Activated T-helper 1 cell treated with anti-CD3 and anti-CD28 coated beads, Interleukin-2, amount 50 U/mL, for 16 hours (primary cell): ENCODE measurements at places on chromosomes 11 and 22.

DNA sequence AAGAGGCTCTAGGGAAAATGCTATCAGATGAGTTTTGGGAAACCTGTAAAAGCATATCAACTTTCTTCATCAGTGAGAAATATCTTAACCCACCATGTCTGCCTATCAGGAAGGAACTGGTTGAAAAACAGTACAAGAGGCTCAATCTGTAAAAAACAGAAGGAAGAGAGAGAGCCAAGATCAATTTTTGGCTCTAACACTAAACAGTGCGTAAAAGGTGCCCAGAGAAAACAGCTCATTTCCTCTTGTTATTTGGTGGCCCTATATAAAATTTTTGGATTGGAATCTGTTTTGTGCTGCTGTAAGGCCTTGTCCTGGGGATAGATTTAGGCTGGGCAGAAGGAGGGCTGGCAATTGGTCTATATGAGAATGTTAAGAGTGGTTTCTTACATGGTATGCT is 12.1 kb downstream of the MS4A2 start:
- DNase-seq = no peak

GRCh38 chr22:50678651-50679521 is 6.3 kb downstream of the SHANK3 start:
- no peak for DNase-seq

GRCh38 chr11:1310772-1311468 is 1.5 kb upstream of the TOLLIP start:
- DNase-seq = no peak

DNA sequence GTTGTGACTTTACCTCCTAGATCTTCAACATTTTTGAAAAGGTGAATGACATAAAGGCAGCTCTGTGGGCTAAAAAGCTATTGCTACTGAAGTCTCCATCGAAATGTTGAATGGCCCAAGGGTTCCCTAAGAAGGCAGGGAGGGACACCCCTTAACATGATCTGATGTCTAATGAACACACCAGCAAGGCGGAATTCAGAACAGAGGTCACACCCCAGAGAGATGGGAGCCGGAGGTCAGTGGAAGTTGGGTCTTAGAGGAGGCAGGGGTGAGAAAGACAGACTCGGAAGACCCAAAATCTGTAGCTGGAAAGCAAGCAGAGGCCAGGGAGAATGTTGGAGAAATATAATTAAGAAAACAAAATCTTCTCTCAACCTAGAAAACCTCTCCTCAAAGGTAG is 79.0 kb downstream of the TRIM29 start:
- no peak for DNase-seq

GRCh38 chr11:57361926-57362325 is 19.0 kb downstream of the PRG3 start:
- no peak for DNase-seq

DNA sequence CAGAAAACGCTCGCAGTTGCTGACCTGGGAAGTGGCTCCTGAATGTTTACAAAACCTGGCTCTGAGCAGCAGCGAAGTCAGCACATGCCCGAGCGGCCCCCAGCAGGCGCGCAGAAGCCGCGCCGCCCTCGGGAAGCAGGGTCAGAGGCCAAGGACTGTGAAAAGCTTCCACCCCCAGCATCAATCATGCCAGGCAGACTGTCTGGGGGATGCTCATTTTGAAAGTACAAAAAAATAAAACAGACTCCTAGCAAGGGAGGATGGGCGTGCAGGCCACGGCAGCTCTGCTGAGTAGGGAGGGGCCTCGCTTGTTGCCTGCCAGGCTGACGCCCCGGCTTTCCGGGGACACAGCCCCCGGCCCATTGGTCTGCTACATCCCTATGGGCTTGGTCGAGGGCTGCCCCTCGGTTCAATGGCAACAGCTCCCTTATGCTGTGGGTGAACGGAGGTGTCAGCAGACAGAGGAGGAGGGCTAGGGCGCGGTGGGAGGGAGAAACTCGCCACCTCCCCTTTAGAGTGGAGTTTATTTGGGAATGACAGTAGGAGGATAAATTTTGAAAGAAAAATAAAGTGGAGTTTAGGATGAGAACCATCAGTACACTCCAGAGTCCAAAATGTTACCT is 37.7 kb upstream of the GNB1L start:
- peak; percentile 31 for DNase-seq

DNA sequence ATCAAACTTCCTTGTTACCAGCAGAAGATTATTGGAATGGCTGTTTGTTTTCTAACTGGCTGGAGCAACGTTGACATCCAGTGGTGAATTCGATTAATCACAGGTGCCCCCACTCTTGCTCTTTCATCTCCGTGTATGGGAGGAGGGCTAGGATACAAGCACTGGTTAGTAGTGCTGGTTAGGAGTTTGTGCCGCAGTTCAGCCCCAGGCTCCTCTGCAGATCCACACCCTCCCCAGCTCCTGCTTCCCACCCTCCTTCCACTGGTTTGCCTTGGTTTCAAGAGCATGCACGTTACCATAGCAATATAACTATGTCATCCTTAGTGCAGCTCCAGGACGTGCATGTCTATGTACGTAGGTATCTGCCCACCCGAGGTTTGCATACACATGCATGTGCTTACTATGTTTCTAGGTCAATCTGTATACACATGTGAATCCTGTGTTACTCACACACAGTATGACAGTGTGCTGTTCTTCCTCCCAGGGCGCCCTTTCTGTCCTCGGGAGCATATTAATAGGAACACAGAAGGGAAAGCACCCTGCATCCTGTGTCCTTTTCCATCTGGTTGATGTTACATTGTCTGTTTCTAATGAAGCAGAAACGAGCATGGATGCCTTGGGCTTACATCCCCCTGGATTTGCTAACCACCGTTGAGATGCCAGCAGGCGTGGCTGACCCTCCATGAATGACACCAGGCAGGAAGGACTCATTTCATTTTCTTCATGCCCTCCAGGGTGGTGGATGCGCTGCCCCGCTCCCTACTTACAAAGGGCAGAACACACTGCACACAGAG is 539.3 kb downstream of the OPCML start:
- DNase-seq = no peak

DNA sequence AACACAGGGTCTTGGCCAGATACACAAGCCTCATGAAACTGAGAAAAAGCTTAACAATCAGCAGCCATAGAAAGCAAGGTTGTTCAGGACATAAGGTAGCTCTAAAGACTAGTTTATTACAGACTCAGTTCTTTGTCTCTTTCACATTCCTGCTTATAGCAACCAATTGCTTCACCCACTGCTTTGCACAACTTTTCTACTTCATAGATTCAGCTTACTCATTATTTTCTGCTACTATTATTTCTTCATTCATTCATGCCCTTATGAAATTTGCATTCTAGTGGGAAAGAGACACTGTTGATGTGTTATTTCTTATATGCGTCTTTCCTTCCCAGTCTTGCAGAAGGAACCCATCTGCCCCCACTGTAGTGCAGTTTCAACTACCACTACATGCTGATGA is 4.7 kb downstream of the CCDC34 start:
- DNase-seq = no peak

DNA sequence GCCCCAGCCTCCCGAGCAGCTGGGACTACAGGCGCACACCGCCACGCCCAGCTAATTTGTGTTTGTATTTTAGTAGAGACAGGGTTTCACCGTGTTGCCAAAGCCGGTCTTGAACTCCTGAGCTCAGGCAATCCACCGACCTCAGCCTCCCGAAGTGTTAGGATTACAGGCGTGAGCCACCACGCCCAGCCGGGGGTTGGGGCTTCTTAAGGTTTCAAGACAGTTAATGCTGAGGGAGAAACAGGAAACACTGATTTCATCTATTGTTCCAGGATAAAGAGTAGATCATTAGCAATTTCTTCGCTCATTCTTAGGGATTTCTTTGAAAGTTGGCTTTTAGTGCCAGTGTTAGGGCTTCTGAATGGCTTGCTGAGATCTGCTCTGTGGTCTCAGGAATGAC is 21.2 kb upstream of the CLMP start:
- no peak for DNase-seq

GRCh38 chr11:66080055-66080817 is 10.2 kb downstream of the PACS1 start:
- peak; percentile 49 for DNase-seq

DNA sequence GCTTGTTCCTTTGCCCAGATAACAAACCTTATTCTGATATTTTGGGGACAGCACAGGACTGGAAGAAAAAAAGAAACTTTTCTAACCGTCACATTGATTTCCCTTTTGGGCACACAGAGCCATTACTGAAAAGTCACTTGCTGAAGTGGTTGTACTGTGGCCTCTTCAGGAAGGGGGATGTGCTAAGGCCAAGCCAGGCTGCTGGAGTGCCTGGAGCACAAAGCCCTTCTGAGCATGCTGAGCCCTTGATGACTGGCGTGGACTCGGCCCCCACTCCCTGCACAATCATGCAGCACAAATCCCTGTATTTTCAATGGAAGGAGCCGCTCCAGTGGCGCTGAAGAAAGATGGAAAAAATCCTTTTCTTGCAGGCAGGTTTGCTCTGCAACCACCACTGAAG is 164.2 kb downstream of the NTM start:
- no peak for DNase-seq

- DNase-seq = no peak
These were observed 6.9 kb upstream of the RAB1B start for GRCh38 chr11:66261578-66261977.

DNA sequence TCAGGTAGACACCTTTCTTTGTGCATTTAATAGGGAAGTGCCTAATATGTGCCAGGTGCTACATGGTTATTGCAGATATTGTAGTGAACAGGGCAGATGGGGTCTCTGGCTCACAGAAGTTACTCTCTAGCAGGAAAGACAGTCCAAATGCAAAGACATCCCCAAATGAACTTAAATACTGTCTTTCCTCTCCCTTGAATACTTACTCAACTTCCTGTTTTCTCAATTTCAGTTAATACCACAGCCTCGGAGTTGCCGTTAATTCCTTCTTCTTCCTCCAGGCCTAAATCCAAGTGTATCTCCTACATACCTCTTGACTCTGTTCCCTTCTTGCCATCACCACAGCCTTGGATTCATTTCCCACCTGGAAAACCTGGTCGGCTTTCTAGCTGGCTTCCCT is 134.3 kb upstream of the SESN3 start:
- DNase-seq = no peak

DNA sequence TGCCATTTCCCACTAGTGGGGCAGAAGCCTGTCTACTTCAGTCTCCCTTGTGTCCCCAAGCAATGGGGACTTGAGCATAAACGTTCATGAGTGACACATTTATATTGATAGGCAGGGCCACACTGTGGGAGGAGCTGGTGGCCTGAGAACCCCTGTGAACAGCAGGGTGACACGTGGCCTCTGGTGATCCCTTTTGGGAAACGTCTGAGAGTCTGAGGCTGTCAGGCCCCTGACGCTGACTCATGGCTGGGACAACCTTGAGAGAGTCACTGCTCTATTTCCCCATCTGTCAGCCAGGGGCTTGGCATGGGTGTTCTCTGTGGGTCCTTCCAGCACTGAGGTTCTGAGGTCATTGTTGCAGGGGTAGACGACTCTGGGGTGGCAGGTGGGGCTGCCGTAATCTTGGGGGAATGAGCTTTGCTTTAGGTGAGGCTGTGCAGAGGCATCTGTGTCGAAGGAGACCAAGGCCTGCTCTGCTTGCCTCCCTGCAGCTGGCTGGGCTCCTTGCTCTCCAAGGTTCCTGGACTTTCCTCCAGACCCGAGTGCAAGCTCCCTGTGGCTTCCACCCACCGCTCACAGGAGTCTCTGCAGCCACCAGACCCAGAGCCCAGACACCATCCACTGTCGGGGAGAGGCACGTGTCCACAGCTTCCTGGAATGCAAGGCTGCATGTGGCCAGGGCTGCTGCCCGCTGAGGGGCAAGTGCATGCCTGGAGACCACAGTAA is 54.7 kb downstream of the SMIM38 start:
- no peak for DNase-seq

- no peak for DNase-seq
These were observed 14.9 kb downstream of the TMEM121B start for GRCh38 chr22:17106161-17106784.

DNA sequence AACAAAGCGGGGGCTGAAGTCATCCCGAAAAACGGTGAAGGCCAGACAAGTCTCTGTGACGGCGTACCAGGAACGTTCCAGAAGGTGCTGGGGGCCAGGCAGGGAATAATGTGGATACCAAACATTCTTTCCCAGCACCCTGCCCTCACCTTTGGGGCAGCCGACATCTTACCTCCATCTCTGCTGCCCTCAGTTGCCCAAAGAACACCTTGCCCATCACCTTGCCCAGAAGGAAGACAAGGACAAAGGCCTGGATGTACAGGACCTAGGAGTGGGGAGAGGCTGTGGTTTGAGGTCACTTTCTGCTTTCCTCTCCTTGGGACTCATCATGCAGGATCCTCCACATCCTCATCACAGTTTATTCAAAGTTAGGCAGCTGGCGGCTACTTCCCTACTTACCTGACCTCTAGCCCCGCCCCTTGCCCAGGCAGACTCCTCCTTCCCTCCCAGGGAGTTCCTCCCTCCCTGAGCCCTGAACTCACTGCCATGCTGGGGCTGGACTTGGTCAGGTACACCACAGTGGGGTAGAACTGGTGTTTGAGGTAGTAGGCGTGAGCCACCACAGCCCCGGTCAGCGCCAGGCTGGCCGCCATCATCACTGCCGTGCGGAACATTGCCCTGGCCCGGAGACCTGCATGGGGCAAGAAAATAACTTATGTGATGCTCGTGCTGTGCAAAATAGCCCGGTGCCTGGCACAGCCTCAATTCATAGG is 1.2 kb downstream of the SYVN1 start:
- DNase-seq = no peak

GRCh38 chr11:111082664-111083063 is 162.9 kb upstream of the POU2AF2 start:
- no peak for DNase-seq

- DNase-seq = no peak
These were observed 60.2 kb upstream of the MTNR1B start for GRCh38 chr11:92909214-92909613.

DNA sequence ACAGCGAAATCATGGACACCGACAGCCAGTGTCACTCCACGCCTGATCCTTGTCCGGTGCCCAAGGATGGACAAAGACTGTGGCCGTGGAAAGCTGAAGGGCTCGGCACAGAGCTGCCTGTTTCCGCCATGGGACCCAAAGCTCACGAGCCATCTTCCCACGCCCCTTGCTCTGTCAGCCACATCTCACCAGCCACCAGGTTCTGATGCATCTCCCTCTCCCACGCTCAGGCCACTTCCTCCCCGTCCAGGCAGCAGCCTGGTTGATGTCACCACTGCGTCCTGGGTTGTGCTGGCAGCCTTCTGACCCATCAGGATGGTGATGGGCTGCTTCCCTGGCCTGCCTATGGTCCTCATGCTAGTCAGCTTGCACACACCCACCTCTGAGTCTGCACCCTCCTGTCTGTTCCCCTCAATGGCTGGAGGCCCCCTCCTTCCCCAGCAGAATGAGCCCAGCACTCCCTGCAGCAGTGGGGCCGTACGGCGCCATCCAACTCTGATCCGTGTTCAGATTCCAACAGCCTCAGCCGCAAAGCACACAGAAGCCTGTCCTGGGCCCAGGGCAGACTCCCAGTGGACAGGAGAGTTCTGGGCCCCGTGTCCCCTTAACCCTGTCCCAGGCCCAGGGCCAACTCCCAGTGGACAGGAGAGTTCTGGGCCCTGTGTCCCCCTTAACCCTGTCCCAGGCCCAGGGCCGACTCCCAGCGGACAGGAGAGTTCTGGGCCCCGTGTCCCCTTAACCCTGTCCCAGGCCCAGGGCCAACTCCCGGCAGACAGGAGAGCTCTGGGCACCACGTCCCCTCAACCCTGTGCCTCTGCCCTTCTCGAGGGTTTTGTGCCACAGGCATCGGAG is 259.5 kb downstream of the BRD1 start:
- no peak for DNase-seq

GRCh38 chr11:111878385-111878848 is 548 bp downstream of the FDXACB1 start:
- DNase-seq = no peak
